NCI-H2081 (cell line): ENCODE measurements at places on chromosomes 4 and X.

DNA sequence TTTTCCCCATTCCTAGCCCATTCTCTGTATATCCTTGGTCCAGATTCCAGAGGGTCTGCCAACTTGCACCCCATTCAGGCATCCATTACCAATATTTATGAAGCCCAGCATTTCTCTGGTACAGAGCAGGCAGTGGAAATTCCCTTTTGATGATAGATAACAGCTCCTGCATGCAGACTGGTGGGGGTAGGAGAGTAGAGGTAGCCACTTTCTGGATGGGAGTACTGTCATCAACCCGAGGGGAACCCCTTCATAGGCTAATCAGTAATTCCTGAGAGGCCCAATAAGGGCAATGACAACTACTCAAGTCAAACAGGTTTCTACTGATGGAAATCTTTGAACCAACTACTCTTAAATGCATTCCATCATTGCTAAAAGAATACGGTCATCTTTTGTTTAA, 63.7 kb downstream of the COL25A1 start:
- DNase-seq, result no peak

DNA sequence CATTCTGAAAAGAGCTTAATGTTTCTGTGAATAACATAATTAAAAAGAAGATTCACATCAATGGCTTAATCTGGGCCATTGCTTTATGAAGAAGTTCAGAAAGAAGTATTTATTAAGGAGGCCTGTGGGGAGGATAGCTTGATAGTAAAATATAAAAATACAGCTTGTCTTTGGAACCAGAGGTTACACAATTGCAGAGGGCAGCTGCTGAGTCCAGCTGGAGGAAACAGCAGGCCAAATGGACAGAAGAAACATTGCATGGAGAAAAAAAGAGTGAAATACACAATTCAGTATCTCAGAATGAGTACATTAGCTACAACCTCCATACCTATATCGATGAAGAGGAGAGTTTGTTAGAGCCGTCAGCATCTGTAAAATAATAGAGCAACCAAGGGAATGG, 148.0 kb upstream of the NPY2R start:
- DNase-seq, result no peak

- DNase-seq, result no peak
Observed at GRCh38 chrX:585115-585808, 45.3 kb upstream of the SHOX start.

DNA sequence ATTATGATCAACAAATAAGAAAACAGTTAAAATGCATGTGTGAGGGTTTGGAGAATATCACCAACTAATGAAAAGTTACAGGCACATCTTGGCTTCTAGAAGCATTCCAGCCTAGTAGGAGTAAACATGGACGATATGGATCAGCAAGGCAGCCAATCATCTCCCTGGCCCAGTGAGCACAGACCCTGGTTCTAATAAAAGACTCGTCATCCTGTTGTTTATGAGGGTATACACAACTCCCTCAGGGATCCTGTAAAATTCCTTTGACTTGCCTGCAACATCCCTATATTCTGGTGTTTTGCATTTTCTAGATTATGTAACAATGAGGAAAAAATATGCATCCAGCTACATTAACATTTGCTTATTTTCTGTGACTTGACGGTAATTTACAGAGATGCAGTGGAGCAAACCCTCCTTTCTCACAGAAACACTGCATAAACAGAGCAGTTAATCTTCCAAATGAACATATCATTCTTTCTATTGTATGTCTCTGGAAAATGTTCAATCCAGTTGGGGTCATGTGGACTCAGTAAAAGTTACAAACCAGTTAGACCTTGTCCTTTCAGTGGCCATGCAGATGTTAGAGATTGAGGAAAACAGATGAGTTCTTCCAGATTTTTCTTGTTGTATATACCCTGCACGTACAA, 88.9 kb upstream of the NDP start:
- DNase-seq, result no peak
